T1000 (cell line): ENCODE measurements at places on chromosomes 1 and 21.

DNA sequence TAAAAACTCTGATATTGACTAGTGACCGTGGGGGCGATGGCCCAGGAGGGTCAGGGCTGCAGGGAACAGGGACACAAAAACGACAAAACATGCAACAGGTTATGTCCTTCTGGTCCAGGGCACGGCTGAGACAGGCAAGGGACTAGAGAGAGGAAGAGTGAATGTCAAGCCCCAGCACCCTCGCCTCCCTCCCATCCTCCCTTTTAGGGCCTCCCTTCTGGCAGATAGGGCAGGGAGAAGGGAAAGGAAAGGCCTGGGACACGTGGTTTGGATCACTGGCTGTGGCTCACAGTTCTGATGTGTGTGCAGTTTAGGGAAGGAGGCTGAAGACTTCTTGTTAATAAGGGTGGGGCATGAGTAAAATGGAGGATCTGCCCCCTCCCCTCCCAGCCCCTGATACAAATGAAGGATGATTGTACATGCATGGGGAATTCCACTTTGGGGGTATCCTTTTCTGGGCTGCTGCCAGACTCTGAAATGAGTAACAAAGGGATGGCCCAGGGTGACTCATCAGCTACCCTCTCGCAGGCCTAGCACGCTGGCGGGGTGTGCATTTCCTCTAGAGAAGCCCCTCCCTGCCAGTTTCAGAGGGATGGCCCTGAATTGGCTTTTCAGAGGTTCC lies 14.2 kb downstream of the CAPN2 start:
- DNase-seq: peak; percentile 91

GRCh38 chr21:46585191-46585953 lies 19.5 kb downstream of the S100B start:
- DNase-seq: no peak

GRCh38 chr21:37742115-37742514 lies 174.1 kb downstream of the KCNJ6 start:
- no peak for DNase-seq

DNA sequence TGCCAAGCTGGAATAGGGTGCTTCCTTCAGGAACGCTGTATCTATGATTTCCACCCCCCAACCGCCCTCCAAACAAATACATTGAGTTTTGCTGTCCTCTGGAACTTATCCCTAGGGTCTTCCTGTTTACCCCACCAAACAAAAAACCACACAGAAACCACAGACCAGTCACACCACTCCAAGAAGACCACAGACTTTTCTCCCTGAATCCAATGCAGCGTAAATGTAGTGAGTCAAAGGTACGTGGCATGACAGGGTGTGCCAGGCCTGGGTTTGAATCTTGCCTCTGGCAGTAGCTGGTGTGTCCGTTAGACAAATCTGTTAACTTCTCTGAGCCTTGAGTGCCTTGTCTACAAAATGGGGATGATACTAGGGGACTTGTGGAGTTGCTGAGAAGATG lies 27.8 kb downstream of the ASAP3 start:
- peak; percentile 25 for DNase-seq

- peak; percentile 9 for DNase-seq
Measured at GRCh38 chr1:40612345-40612831, 53.1 kb downstream of the RIMS3 start.

DNA sequence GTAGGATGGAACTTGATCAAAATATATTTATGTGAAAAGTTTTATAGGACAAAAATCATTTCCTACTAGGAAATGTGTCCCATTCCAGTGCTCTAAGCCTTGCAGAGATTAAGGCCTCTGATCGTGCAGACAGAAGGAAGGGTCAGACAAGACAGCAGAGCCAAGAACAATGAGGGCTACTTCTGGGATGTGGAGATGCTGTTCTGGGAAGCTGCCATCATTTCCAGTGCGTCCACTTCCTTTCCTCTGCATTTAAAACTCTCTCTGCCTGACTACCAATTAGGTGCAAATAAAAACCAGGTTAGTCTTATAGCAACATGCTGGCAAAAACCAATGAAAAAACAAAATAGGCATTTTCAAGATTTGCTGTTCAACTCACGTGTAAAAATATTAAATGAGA lies 36.1 kb downstream of the BEND5 start:
- no peak for DNase-seq

- no peak for DNase-seq
Measured at GRCh38 chr1:115983584-115983983, 7.3 kb downstream of the SLC22A15 start.

GRCh38 chr1:48619539-48619938 lies 147.5 kb upstream of the SPATA6 start:
- peak; percentile 82 for DNase-seq

DNA sequence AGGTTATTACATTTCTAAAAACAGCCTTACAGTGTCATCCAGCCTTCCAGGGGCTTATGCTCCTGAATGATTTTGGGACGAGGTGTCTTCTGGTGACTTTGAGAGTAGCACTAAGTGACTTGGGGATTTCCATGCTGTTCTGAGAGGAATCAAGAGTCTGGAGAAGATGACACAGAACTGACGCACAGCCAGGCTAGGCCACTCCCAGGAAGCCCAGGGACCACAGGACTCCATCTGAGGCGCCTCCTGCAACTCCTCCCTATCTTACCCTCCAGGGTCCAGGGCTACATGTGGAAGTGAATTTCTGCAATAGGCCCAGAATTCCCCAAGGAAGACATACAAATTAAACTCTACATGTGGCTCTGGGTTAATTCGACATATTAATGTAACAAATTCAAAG lies 92.5 kb downstream of the SLC25A24 start:
- DNase-seq: peak; percentile 71

- DNase-seq: peak; percentile 73
Measured at GRCh38 chr1:27366411-27367159, at the start of gene MAP3K6. Gene MAP3K6, minus strand, starts transcription at chr1:27366961. Its CDS starts 364 bp downstream, at chr1:27366597.

DNA sequence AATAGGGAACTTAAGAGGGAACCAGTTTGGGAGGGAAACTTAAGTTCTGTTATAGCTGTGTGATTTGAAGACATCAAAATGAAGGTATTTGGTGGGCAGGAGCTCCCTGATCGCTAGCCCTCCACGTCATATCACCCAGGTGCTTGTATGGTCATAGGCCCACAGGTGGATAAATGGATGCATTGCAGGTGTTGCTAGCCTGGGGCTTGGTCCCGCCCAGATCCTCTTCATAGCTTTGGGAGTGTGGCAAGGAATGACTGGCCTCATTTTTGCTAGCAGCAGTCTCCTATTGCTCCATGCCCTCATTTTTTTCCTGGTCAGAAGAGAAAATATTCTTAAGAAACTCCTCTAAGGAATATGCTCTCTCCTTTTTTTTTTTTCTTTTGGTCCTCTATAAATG lies 11.3 kb downstream of the GNPAT start:
- no peak for DNase-seq

DNA sequence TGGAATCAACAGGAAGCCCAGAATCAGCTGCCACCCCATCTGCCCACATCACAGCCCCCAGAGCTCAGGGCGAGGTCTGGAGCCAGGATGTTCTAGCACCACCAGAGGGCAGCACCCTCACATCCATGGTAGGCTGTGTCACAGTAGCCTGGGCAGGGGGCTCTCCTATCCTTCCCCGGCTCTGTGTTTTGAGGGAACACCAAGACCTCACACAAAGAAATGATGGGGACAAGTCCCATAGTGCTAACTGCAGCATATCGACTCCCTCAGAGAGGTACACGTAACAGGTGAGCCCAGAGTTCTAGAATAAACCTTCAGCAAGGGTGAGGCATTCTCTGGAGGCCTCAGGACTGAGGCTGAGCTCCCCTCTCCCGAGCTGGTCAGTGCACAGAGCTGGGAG lies 2.3 kb upstream of the KCNC4 start:
- DNase-seq: no peak

GRCh38 chr1:204660509-204660908 lies 25.0 kb downstream of the LRRN2 start:
- no peak for DNase-seq

GRCh38 chr1:85816606-85817005 lies 108.4 kb upstream of the ZNHIT6 start:
- no peak for DNase-seq

DNA sequence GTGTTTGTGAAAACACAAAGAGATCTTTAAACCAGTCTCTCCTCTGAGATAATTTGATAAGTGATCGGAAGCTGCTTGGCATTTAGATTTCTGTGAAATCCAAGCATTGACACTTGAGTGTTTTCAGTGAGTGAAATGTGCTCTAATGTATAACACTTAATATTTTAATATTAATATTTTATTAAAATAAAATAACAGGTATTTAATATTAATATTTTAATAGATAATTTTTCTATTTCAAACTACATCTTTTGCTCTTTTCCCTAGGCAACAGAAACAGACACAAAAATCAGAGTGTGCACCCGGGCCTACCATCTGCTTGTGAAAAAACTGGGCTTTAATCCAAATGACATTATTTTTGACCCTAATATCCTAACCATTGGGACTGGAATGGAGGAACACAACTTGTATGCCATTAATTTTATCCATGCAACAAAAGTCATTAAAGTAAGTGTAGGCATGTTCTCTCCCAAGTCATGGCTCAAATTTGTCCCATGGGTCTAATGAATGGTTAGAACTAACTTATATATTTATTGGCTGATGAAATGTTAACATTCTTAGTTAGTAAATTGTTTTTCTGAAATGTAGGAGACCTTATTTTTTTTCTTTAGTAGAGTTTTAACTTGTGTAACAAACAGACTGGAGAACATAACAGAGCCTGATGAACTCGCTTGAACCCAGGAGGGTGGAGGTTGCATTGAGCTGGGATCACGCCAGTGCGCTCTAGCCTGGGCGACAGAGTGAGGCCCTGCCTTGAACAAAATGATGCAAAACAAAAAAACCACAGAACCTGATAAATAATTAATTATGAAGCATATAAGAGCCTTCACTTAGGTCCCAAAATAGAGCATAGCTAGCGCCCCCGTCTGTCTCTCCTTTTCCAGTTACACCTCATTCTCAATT lies 55.2 kb downstream of the MTR start:
- DNase-seq: no peak

DNA sequence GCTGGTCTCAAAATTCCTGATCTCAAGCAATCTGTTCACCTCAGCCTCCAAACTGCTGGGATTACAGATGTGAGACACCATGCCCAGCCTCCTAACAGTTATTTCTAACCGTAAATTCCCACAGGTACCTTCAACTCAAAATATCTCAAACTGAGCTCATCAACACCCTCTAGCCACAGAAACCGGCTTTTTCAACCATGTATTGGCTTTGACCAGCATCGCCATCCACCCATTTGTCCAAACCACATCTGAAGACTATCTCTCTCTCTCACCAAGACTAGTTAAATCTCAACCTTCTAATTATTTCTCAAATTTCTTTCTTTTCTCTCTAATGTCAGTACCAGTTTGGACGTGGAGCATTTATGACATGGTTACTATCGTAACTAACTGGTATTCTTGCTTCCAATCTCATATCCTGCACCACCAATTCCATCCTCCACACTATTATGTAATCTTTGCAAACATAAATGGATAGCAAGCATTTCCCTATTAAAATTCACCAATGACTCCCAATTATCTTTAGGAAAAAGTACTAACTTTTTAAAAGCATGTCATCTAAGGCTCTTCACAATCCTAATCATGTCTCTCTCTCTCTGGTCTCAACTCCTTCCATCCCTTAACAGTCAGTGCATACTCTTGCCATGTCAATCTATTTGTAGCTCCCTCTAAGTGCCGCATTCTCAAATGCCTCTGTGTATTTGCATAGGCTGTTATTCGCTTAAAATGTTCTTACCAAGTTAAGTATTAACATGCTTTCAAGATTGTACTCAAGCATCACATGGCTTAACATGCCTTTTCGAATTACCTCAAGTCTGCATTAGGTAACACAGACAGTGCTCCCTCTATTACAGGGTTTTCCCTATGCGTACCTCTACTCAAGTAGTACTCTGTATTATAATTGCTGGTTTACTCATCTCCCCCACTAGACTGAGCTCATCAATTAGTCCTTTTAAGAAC lies 18.1 kb downstream of the RSBN1 start:
- DNase-seq: no peak

GRCh38 chr1:45557422-45557944 lies 6.9 kb downstream of the AKR1A1 start:
- no peak for DNase-seq

- no peak for DNase-seq
Measured at GRCh38 chr1:233379869-233380438, 52.4 kb downstream of the MAP3K21 start.

GRCh38 chr1:185477638-185478580 lies 160.9 kb upstream of the IVNS1ABP start:
- DNase-seq: no peak

DNA sequence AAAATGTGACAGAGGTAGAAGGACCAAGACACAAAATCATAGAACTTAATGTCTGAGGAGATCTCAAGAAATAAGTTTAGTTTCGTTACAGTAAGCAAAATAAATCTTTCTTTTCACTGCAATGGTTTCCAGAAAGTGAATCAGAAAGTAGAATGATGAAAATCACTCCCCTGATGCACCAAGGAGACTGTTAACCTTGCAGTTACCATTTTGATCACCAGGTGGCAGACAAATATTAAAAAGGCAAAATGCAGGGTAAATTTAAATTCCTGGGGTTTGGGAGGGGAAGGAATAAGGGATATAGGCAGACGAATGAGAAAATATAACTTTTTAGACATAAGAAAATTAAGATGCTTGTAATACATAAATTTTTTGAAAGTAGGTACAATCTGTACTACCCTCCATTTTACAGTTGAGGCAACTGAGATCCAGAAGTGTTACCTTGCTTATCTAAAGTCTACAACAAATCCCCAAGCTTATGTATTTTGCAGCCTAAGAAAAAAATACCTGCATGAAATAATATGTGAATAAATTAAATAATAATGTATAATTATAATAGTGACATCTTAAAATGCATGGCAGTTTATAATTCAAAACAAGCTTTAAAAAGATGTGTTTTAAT lies 253.2 kb downstream of the CRB1 start:
- no peak for DNase-seq

- peak; percentile 39 for DNase-seq
Measured at GRCh38 chr1:221961532-221962292, 219.8 kb upstream of the DUSP10 start.

GRCh38 chr1:203167026-203167912 lies 8.4 kb downstream of the MYBPH start:
- DNase-seq: no peak

- DNase-seq: no peak
Measured at GRCh38 chr1:93033785-93034184, 45.3 kb upstream of the MTF2 start.

- DNase-seq: no peak
Measured at GRCh38 chr1:19456968-19457441, 28.3 kb downstream of the CAPZB start.

DNA sequence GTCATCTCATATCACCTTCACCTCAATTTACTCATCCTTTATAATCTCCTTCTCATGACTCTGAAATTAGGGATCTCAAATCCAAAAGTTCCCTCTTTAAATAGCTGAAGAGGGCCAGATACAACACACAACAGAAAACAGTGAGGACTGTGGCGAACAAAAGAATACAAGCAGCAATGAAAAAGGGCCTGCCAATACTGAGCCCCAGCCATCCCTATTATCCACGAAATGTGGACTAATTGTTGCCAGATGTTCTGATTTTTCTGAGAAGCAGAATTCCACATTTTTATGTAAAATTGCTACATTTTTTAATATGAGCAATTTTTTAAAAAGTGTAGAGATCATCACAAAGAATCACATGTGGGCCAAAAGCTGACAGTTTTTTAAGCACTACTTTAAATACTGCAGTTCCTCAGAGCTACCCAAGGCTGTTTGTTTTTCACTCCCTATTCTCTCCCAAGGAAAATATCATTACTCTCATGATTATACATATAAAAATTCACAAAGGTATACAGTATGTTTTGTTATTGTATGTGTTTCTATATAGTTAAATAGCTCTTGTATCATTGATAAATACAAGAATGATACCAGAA lies 90.0 kb downstream of the ASH1L start:
- DNase-seq: no peak

- DNase-seq: no peak
Measured at GRCh38 chr1:200866521-200866920, 6.3 kb upstream of the GPR25 start.

- DNase-seq: no peak
Measured at GRCh38 chr1:2556678-2557481, 709 bp downstream of the TNFRSF14 start.
